Testis (tissue), 5 donors: ENCODE measurements at places on chromosomes 12 and 14.

GRCh38 chr12:18243238-18243637 is 18.1 kb upstream of the PIK3C2G start:
- DNase-seq, result no peak

- no peak for DNase-seq
These were observed 62.2 kb downstream of the CLMN start for GRCh38 chr14:95257521-95257920.

DNA sequence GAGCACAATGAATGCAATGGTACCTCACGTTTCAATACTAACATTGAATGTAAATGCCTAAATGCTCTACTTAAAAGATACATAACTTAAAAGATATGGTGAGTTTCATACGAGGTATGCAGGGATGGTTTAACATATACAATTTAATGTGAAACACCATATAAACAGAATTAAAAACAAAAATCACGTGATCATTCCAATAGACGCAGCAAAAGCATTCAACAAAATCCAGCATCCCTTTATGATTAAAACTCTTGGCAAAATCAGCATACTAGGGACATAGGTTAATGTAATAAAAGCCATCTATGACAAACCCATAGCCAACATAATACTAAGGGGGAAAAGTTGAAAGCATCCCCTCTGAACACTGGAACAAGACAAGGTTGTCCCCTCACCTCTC is 845.7 kb downstream of the SLC16A7 start:
- DNase-seq, result no peak

DNA sequence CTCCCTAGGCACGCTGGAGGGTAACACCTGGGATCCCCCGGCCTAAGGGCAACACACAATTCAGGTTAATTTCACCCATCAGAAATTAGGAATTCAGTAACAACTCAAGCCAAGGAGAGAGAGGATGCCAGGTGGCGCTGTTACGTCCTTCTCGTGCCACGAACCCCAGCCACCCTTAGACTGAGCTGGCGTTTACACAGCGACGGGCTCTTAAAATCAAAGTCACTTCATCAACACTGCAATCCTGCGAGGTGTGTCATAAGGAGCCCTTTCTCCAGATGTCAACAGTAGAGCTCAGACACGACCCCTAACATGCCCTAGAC is 110.6 kb upstream of the TMEM132D start:
- DNase-seq, result no peak

DNA sequence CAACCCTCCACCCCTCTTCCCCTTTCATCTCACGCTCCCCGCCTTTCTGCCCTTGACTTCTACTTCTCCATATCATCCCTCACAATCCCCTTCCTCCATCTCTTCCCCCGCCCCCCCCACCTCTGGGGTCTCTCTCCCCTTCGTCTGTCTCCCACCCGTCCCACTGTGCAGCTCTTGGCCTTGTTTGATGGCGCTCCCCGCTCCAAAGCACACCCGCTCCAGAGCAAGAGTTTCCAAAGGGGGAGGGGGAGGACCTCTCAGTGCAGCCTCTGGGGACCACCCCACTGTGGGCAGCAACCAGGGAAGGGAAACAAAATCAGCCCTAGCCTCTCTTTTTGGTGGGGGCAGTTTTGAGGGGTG is 774 bp downstream of the CHGA start:
- DNase-seq, result no peak

DNA sequence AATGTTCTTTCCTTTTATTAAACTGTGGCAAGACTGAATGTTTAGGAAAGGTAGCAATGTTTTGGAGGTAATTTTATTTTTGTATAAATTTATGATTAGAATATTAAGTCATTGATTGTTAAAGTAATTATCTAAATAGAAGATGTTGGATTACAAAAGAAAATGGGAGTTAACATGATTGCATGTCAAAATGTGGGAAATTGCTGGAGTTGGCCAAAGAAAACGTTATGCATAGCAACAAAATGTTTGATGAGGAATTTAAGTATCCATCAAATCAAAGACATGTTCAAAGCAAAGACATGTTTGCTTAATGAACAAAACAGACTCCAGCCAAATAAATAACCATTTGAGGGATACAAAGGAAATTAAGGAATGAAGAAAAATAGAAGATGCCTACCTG is 3.2 kb upstream of the MLH3 start:
- DNase-seq, result no peak

DNA sequence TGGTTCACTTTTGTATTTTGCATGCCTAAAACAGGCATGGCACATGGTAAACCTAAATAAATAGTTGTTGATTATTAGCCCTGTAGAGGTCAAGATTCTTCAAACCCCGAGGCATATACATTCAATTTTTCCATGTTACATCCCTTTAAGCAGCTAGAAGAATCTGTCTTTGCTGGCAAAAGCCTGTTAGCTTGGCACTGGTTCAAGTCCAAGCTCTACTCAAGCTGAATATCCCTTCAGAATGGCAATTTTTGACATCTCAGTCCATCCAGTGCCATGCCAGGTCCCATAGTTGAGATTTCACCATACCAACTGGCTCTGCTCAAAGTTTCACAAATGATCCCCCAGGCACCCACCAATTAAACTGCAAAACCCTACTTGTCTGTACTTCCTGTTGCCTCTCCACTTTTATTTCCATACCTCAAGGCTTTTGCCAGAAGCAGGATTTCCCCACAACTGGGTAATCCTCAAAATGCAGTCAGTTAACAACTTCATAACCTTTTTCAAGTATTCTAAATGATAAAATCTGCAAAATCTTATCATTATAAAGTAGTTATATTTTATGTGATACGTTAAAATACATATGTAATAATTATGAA is 9.0 kb upstream of the DCN start:
- no peak for DNase-seq

DNA sequence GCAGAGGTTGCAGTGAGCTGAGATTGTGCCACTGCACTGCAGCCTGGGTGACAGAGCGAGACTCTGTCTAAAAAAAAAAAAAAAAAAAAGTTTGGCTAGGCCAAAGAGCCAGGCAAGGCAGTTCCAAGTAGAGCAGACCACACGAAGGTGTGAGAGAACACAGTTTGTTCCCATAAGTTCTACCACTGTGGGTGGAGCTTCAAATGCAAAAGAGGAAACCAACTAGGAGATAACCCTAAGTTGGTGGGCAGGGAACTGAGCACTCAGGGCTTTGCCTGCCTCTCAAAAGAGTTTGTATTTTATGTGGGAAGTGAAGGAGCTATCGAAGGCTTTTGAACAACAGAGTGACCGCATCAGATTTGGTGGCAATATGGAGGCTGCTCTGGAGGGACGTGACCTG is 15.1 kb downstream of the SOCS2 start:
- no peak for DNase-seq

GRCh38 chr14:101810897-101811621 is 49.5 kb downstream of the PPP2R5C start:
- DNase-seq, result no peak

- DNase-seq, result no peak
These were observed 52.1 kb downstream of the VWF start for GRCh38 chr12:6072302-6072752.

- DNase-seq, result no peak
These were observed 140.7 kb upstream of the CCDC198 start for GRCh38 chr14:57634335-57634734.

- DNase-seq, result peak; percentile 18
These were observed 138.4 kb downstream of the STXBP6 start for GRCh38 chr14:24911324-24912109.

GRCh38 chr14:55734731-55735130 is 154.7 kb downstream of the KTN1 start:
- DNase-seq, result no peak

GRCh38 chr14:74085047-74085637 is 386 bp downstream of the LIN52 start:
- DNase-seq, result no peak

- DNase-seq, result peak; percentile 82
These were observed 178.5 kb upstream of the OR4E1 start for GRCh38 chr14:21852061-21852664.

DNA sequence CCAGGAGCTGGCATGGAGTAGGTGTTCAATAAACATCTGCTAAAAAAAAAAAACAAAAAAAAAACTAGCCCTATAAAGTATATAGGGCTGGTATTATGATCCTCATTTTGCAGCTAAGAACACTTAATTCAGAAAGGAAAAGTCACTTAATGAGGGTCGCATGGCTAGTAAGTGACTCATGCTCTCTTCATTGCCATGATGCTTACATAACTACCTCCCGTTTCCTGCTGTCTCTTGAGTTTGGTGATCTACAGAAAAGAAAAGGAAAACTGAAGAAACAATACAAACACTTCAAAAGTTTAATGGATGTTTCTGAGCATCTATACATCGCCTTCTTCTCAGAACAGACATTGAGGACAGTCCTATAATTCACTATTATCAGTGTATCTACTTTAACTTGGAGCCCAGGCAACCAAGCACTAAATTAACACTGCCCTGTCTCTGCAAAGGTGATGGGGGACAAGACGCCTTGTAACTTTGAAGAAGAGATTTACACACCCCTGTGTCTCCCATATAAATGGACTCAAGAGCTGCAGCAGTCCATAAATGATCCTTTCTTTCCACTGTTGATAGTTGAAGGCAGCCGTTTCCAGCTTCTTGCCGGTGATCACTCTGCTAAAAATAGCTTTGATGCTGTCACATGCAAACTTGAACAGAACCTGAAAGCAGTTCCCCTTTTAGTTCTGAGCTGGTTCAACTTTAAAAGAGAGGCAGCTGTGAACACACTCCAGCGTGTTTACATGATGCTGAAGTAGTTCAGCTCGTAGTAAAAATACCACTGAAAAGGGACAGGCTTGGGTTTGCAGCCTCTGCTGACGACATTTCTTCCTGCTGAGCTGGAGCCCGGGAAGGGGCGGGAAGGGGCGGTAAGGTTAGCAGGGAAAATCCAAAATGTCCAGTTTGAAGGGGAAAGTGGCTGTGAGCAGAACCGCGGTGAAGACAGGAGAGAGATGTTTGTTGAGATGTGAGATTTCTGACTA is 113.3 kb downstream of the FOXN3 start:
- peak; percentile 64 for DNase-seq

GRCh38 chr12:29211696-29212095 is 62.6 kb downstream of the FAR2 start:
- no peak for DNase-seq

DNA sequence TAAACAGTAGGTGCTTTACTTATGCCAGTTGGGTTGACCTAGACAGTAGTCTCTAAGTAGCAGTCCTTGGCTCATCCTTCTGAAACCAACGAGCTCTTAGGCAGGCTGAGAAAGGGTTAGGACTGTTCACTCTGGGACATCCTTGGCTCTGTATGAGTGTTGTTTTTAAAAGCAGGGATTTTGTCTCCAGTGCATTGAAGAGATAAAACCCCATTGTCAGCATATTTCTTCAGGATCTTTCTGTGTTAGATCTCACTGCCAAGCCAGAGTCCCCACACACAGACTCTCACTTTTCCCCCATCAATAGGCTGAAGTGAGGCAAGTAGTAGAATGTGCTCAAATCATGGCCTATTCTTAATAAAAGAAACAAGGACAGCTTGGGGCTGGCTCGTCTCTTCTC is 123.4 kb upstream of the HIF1A start:
- no peak for DNase-seq

GRCh38 chr14:63614679-63615363 is 26.9 kb downstream of the WDR89 start:
- DNase-seq, result no peak

GRCh38 chr14:88541324-88541723 is 13.5 kb downstream of the PTPN21 start:
- no peak for DNase-seq

DNA sequence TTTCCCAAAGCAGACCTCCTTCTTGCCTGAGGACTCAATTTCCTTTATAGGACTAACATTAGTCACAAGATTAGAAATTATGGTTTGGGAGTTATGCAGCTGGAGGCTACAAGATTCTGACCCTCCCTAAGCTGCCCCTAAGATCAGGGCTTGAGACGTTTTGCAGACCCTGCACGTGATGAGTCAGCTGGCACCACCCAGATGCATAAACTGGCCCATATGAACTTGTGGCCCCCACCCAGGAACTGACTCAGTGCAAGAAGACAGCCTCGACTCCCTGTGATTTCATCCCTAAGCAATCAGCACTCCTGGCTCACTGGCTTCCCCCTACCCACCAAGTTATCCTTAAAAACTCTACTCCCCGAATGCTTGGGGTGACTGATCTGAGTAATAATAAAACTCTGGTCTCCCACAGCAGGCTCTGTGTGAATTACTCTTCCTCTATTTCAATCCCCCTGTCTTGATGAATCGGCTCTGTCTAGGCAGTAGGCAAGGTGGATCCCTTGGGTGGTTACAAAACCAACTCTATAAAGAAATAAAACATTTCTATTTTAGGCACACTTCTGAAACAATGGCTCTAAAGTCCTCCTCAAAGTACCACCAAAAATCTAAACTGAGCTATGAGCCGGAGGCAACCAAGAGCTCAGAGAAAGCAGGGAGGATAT is 233.4 kb downstream of the TMEM132D start:
- no peak for DNase-seq

GRCh38 chr14:97077253-97077653 is 280.1 kb downstream of the VRK1 start:
- DNase-seq, result peak; percentile 31

DNA sequence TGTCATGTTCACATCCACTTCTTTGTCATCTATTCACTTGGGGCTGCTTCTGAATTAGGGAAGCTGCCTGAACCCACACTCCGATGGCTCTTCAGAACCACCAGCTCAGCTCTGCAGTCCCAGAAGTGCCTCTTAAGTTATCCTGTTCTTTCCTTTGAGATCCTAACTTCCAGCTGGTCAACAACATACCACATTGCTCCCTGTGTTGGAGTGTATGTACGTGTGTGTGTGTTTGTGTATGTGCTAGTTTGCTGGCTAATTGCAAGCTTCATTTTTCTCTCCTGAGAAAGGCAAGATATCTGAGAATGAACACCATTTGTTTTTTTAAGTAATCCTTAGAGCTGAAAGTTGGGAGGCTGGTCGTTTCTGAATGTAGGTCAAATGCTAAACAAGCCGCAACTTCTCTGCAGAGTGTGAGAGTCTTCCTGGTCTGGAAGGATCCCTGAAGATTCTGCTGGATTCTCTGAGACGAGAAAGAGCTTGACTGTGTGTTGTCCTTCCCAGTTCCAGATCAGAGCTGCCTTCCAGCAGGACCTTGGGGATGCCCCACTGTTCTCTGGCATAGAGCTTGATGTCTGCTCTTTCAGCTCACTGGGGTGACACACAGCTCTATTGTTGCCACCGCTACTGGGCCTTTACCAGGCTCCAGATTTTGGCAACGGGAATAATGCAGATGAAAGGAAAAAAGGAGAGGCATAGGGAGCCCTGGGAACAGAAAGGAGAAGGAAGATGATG is 839 bp downstream of the GSG1 start:
- DNase-seq, result no peak

- DNase-seq, result no peak
These were observed 7.5 kb downstream of the SLC25A29 start for GRCh38 chr14:100298551-100299237.

GRCh38 chr12:3772380-3772779 is 19.5 kb upstream of the CRACR2A start:
- no peak for DNase-seq

- no peak for DNase-seq
These were observed 10.6 kb downstream of the CHST11 start for GRCh38 chr12:104467346-104467837.

GRCh38 chr14:68124050-68124449 is 304.5 kb downstream of the RAD51B start:
- no peak for DNase-seq
